Hematopoietic multipotent progenitor cell (in vitro differentiated cells): ENCODE measurements at places on chromosomes 12 and 14.

GRCh38 chr14:68140806-68141205 lies 321.2 kb downstream of the RAD51B start:
- DNase-seq, result no peak

DNA sequence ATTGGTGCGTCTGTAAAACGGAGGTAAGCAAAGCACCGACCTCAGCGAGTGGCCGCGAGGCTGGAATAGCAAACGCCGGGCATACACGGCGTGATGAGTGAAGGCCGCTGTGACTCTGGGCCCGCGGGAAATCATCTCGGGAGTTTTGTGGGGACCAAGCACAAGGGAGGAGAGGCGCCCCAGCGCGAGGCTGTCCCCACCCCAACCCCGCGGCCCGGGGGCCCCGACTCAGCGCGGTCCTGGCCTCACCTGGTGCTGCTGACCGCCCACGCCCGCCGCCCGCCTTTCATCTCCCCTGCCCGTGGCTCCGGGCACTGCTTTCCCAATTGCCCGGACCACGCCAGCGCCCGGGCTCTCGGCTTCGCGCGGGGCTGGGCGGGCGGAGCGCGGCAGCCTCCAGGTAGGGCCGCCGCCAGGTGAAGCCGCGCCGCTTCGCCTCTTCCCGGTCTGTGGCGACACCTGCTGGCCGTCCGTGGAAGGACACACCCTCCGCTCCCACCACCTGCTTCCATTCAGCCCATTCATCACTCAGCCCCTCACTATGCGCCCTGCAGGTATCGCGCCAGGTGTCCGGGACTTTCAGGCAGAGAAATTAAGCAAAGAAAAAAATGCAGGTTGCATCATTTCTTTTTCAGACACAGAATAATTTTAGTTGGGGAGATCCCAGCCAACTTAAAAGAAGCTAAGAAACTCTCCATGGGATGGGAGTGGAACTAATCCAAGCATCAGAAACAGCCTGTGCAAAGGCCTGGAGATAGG lies 360.4 kb downstream of the MED13L start:
- peak; percentile 44 for DNase-seq

DNA sequence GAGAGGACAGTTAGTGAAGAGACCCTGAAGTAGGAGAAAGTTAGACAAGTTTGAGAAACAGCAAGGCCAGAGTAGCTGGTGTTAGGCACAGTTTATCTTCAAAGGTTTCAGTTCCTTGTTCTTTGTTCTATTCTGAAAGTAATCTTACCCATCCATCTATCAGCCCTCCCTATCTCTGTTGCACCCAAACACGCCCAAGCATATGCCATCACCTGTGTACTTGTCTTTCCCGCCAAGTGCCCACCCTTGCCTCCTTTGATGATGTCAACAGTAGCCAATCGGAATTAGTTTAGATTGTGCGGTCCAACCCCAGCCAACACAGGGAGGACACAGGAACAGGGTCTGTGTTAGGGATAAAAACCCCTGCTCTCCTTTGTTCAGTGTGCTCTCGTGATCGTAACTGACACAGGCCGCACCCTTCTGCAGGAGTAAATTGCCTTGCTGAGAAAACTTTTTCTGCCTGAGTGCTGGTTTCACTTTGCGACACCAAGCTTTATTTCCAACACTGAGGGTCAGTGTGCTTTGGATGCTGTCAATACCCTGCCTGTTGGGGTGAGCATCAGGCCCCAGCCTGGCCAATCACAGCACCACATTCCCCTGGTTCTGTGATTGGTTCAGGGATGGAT lies 4.7 kb upstream of the TMEM229B start:
- DNase-seq, result no peak

DNA sequence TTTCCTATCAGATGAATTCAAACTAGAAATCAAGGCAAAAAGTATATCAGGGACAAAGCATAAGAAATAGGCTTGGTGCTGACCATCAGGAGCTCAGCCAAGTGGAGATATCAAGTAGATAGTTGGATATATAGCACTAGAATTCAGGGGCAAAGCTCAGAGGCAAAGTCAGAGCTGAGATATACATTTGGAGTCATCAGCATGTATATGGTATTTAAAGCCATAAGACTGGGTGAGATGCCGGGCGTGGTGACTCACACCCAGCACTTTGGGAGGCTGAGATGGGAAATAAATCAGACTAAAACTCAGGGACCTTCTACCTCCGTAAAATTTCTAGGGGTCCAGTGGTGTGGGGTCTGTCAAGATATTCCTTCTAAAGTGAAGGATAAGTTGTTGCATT lies 38.9 kb upstream of the LIMA1 start:
- no peak for DNase-seq

DNA sequence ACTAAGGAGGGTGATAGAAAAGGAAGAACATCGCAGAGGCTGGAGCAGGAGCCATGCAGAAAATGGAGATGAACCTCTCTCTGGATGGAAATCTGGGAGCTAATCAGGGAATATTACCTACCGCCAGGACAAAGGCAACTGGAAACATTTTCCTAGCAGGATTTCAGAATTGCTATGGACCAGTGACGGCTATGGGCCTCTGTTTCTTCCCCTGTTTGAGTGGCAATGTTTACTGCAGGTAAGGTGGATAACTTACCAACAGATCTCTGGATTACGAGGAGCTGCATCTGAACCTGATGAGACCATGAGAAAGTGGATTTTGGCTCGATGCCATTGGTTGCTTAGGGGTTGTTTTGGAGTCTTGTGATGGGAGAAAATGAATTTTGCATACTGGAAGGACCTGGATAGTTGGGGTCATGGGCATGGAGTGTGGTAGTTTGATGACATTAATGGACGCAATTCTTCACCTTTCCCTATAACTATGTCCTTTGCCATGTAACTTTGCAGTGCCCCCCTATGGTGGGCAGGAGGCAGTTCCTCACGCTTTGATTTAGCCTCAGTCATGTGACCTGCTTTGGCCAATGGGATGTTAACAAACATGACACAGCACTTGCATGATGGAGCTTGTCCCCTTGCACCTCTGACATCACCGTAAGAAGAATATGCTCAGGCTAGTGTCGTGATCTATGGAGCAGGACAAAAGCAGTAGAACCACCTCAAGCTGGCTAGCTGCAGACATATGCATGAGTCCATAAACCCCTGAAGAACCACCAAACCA lies 51.1 kb downstream of the CALM1 start:
- no peak for DNase-seq

- no peak for DNase-seq
Observed at GRCh38 chr12:104567832-104568486, 111.2 kb downstream of the CHST11 start.

DNA sequence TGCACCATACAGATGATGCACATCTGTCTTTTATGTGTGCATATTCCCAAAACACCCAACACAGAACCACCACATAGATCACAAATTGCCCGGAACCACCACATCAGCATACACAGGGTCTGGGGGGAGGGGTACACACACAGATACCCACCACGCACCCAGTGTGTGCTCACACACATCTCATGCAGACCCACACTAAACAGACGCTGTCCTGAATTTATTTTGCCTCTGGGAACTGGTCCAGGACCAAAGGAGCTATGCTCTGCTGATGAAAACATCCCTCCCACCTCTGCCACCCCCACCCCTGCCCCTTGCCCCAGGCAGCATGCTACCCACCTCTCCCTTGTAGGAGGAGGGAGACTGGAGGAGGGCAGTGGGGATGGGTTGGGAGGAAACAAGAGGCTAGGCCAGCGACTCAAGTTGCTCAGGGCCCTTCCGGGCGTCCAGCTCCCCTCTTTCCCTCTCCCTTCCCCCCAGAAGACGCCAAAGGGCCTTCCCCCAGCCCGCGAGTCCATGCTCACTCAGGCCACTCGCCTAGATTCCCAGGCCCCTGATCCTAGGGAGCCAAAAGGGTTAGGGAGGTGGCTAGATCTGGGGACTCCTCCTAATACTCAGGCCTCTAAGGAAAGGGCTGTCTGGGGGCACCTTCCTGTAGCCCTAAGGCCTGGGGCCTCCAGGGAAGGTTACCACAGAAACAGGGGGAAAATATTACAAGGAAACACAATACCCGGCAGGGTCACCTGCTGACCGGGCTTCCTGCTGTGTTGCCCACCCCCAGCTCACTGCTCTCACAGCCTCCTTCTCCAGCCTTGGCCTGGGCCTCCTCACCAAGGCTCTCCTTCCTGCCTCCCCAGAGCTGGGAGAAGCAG lies 3.1 kb downstream of the HDAC7 start:
- no peak for DNase-seq

GRCh38 chr12:63206494-63206893 lies 55.5 kb upstream of the AVPR1A start:
- DNase-seq, result no peak

- DNase-seq, result no peak
Observed at GRCh38 chr14:89247457-89248122, 169.4 kb downstream of the FOXN3 start.

DNA sequence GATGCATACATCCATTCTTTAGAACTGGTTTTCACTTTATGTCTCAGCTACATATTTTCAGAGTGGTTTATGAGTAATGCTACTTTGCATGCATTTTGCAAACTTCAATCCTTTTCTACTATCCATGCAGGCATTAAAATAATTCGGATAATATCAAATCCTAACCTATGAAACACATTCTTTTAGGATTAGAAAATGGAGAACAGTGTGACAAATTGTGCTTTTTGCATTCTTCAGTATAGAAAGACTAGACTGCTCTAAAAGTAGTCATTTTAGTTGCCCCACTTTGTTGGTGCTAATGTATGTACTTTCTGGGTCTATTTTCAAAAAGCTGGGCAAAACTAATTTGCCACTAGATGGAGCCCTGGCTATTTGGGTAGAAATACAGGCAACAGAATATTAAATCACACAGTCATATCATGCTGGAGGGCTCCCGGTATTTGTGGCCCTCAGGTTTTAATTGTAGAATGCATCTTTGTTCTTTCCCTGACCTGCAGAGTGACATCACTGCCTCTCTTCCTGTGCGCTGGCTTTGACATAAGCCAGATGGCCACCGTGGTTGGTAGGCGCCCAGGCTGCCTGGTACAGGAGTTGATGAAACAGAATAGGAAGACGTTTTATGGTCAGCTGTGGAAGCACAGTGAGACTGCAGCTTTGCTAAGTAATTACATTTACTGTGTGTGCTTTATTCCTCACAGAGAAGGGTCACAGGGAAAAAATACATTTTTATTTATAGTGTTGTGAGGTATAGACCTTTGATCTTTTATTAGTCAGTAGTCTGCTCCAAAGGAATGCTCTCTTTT lies 28.1 kb downstream of the MSRB3 start:
- DNase-seq, result peak; percentile 78

- no peak for DNase-seq
Observed at GRCh38 chr12:32074432-32074831, 32.2 kb upstream of the BICD1 start.

DNA sequence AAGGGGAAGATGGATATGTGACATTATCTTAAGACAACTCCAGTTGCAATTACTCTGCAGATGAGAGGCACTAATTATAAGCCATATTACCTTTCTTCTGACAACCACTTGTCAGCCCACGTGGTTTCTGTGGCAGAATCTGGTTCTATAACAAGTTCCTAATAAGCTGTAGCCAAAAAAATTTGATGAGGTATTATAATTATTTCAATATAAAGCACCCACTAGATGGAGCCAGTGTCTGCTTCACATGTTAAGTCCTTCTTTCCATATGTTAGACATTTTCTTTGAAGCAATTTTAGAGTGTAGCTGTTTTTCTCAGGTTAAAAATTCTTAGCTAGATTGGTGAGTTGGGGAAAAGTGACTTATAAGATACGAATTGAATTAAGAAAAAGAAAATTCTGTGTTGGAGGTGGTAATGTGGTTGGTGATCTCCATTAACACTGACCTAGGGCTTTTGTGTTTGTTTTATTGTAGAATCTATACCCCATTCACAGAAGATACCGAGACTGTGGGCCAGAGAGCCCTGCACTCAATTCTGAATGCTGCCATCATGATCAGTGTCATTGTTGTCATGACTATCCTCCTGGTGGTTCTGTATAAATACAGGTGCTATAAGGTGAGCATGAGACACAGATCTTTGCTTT lies 36.9 kb downstream of the PSEN1 start:
- DNase-seq, result peak; percentile 80

- no peak for DNase-seq
Observed at GRCh38 chr14:77541905-77542304, 43.3 kb upstream of the ISM2 start.

GRCh38 chr12:57216014-57216911 lies at the start of gene NXPH4:
Gene NXPH4 (plus strand): TSS chr12:57216794. CDS start chr12:57216970, 176 bp downstream.
- no peak for DNase-seq

- DNase-seq, result no peak
Observed at GRCh38 chr14:67108230-67108629, 81.0 kb upstream of the GARIN2 start.

DNA sequence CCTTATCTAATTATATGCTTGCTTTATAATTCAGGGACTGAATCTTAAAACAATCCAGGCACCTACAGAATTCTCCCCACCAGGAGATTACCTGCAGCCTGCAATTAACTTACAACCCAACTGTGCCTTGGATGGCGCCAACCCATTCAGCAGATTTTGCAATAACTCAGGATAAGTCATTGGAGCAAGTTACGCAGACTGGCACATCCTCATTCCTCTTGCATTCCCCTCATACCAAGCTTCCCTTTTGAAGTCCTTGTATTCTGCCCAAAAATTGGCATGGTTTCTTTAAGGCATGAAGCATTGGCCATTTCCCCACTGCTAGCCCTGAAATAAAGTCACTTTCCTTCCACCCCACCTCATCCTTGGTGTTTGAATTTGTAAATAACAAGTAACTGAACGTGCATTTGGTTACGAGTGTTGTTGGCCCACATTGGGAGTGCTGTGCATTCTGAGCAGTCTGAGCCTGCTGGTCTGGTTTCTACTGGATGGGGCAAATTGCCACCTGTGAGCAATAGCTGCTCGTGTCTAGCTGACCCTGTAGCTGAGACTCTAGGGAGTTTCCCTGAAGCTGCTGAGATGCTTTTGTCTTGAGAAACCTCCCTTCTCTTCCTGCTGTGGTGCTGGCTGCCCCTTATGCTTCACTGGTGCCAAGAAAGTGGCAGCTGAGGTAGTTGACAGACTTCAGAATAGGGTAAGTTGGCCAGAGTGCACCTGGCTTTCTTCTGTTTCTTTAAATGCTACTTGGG lies 99.2 kb upstream of the SCAF11 start:
- DNase-seq, result no peak

GRCh38 chr12:4012977-4013968 lies 140.1 kb upstream of the PARP11 start:
- DNase-seq, result no peak

DNA sequence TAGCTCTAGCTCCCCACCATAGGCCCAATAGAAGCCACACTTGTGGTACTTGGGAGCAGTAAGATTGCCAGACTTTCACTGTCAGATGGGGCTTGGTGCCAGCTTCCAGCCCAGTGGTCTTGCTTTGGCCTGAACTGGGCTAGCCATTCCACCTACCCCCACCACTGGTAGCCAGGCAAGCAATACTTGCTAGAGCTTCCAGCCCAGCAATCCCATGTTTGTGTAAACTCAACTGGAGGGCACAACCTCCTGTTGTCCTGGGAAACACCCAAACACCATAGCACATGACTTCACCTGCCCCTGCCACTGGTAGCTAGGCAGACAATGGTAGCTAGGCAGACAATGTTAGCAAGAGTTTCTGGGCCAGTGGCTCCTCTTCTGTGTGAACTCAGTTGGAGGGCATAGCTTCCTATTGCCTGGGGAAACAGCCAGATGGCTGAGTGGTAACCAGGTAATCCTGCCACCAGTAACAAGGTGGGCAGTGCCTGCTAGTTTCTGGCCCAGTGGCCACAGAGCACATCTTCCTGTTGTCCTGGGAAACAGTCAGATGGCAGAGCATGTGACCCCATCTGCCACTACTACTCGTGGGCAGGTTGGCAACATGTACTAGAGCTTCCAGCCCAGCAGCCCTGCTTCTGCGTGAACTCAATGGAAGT lies 5.6 kb upstream of the OR6C76 start:
- no peak for DNase-seq
